ENCODE measurements at places on chromosomes 12 and 14. TPM values are rescaled to one million over a fixed set of nuclear protein-coding genes. Genes with fewer than 3 reads are reported as not detected.

- no peak for DNase-seq
These were observed 115.5 kb downstream of the CCDC59 start for GRCh38 chr12:82242729-82243128.

Gene MSI1
- polyA plus RNA-seq: 30.0 TPM

- DNase-seq: no peak
These were observed 552.1 kb upstream of the FBXO33 start for GRCh38 chr14:39984323-39984722.

DNA sequence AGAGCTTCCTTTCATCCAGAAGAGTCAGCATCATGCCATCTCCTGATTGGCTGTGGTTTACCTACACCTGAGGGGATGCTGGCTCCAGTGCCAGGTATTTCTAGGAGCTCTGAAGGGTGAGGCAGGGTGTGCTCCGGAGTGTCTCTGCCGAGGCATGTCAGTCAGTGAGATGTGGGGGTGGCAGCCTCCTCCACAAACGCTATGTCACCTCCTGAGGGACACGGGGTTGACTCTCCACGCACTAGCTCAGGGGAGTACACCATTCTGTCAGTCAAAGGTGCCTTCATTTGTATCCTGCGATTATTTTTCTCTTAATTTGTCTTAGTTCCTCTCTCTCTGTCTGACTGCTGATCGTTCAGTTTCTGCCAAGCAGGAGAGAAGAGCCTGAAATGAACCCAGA lies 604.5 kb downstream of the VRK1 start:
- no peak for DNase-seq

Gene KCNMB4
- polyA plus RNA-seq: 20.0 TPM

- no peak for DNase-seq
These were observed 2.5 kb upstream of the RFLNA start for GRCh38 chr12:124292385-124292784.

GRCh38 chr12:132342251-132343227 lies 13.2 kb upstream of the GALNT9 start:
- DNase-seq: no peak

Data from left renal pelvis (tissue), 4 donors.